ENCODE measurements at places on chromosomes 13 and 19.

GRCh38 chr13:42047561-42048341 lies 697 bp upstream of the DGKH start:
- peak; percentile 42 for DNase-seq

DNA sequence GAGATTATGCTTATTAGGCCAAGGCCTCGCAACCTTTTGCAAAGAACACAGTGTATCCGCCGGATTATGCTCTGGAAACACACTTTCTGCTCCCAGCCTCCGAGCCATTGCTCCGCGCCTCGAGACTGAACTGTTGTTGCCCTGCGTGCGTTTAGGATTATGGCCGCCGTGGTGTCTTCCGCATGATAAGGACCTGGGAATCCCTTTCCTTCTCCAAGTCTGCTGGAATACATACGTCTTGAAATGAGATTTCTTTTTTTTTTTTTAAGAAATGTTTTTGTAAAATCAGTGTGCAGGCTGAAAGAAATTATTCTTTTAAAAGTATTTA lies 89.8 kb upstream of the SOX1 start:
- no peak for DNase-seq

DNA sequence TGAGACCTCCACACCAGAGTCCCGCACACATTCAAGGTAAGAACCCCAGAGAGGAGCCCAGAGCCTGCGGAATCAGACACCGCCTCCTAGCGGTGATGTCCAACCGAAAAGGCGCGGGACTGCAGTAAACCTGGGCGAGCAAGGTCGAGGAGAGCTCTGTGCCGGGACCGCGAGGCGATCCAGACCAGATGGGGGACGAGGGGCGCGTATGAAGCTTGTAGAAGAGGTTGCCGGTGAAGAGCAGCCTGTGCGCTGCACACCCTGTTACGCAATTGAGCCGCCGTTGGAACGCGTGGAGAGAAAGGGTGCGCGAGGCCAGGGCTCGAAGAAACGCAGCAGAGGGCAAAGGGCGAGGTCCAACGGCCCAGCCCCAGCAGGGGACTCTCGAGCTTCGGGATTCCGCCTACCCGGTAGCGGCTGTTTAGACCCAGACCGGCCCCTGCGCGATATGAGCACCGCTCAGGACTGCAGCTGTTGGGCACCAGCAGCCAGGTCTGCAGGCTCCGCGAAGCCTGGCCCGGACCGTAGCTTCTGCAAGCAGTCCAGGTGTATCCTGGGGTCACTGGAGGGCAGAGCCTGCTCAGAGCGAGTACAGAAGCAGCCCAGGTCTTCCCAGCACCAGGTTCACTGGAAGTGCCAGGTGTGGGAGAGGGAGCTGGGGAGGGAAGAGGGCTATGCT lies 65.9 kb upstream of the ZNF599 start:
- DNase-seq, result no peak

DNA sequence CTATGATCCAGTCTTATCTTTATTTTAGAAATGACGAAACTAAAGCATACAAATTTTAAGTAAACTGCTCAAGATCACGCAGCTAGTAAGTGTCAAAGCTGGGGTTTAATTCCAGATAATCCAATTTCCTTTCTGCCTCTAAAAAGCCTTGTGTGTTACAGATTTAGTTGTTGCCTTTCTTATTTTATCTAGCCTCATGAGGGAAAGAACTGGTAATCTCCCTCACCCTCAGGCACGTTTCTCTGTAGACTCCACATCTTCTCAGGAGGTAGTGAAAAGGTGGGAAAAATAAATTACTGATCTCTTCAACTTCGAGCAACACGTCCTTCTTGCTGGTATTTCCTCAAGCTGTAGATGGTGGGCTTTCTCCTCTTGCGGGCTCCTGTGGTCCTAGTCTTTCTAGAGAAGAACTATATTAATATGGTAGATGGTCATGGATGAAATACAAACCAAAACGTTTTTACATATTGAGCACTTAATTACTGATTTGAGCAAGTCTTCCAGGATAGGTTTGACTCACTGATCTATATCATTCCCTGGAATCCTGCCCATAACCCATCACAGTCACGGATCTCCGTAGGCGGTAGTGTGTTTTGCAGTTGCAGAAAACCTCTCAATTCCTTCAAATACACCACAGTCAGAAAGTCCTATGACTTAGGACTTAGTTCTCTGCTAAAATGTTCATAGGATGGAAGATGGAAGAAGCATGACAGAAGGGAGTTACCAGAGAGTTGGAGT lies 519.5 kb downstream of the DCT start:
- DNase-seq, result no peak

DNA sequence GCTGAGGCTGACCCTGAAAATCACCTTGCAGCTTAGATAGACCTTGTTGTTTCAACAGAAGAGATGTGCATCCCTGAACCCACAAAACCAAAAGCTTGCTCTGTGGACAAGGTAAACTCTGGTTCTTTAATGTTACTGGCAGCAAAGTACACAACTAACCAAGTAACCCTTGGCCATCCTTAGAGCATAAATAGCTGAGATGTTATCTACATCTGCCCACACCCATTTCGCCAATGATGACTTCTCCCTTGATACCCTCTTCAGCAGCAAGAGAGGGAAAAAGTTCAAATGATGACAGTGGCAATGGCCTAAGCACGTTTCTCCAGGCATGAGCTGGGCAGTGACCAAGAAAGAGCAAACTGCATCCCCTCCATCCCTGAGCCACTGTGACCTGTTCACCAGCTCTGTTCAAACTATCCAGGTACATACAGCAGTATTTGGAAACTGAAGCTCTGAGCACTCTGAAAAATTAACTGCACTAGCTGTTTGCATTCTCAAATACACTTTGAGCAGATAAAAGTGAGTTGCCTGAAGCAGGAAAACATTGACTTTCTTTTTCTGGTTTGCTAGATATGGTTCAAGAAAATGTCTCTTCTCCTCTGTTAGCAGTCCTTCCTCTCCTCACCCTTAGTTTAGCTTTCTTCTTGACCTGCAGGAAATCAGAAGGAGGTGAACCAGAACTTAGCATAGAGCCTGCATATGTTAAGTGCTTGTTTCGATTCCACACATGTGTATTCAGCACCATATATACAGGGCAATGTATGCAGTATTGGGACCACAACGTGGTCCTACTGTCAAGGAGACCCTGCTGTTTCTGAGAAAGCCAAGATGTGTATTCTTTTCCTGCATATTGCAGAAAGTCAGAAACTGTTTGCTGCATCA lies 231.7 kb downstream of the FOXO1 start:
- DNase-seq, result no peak

- no peak for DNase-seq
Measured at GRCh38 chr13:32737679-32738078, 151.4 kb downstream of the PDS5B start.

- DNase-seq, result no peak
Measured at GRCh38 chr13:110197026-110197425, 109.9 kb downstream of the COL4A1 start.

- DNase-seq, result no peak
Measured at GRCh38 chr13:83423381-83423780, 458.9 kb downstream of the SLITRK1 start.

- no peak for DNase-seq
Measured at GRCh38 chr13:43200307-43200706, 176.9 kb downstream of the DNAJC15 start.

- peak; percentile 50 for DNase-seq
Measured at GRCh38 chr19:5048091-5048726, 79.3 kb downstream of the KDM4B start.

DNA sequence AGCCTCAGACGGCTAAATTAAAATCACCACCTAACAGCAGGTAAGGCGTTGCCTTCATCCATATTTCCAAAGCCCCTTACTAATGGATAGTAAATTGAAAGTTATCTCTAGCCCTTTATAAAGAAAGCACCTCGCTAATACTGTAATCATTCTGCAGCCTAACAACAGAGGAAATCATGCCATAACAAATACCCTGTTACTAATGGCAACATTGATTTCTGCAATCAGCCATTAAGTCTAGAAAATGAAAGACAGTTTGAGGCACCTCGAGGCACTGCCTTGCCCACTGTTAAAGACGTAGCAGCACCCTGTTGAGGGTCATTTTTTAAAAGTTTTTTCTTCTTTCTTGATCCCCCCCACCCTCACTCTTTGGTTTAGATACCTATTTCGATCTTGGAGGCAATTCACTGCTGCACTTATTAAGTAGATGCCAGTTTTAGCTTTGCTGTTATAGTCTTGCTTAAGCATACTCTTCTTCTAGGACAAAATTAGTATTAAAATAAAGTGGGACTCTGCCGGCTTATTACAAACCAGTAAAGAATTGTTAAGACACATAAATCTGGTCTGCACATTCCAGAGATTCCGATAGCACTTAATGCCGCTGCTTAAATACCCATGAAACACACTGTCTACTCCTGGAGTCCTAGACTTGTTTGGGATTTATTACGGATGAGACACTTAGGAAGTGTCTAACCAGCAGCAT lies 74.8 kb downstream of the ZNF536 start:
- no peak for DNase-seq

GRCh38 chr19:15268192-15268927 lies 36.1 kb upstream of the EPHX3 start:
- DNase-seq, result no peak

- DNase-seq, result no peak
Measured at GRCh38 chr13:39874331-39875053, 219.0 kb downstream of the COG6 start.

- peak; percentile 60 for DNase-seq
Measured at GRCh38 chr19:50332244-50333038, 3.3 kb upstream of the KCNC3 start.

- DNase-seq, result peak; percentile 84
Measured at GRCh38 chr19:925087-925525, 729 bp upstream of the ARID3A start.

All from MV-4-11 (cell line).